ENCODE measurements at places on chromosomes 1 and 21.

- DNase-seq, result peak; percentile 80
Observed at GRCh38 chr1:154736841-154737240, 128.9 kb upstream of the ADAR start.

DNA sequence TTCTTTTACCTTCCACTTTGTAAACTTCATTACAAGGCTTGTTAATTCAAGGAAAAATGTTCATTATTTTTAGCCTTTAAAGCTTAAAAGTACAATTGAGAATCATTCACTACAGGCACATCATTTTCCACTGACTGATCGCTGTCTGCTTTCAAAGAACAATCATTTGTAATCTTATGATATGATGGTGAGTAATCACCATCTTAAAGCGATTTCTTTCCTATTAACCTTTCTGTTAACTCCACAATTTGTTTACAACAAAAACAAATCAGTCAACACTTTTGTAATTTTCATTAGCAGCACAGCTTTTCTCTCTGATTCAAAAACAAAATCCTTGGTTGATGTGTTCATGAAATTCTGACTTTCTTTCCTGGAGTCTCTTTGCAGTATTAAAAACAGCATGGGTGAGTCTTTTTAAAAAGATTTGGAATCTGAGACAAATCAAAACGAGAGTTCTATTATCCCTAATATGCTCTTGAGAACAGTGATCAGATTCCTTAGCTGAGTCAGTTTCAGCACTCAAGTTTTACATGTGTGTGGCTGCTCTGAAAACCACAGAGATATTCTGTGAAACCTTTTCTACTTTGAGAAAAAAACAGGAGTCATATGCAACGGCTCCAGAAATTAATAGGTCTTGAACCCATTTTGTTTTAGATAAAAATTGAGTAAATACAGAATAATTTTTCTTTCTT is 145.8 kb upstream of the TMPRSS15 start:
- DNase-seq, result no peak

DNA sequence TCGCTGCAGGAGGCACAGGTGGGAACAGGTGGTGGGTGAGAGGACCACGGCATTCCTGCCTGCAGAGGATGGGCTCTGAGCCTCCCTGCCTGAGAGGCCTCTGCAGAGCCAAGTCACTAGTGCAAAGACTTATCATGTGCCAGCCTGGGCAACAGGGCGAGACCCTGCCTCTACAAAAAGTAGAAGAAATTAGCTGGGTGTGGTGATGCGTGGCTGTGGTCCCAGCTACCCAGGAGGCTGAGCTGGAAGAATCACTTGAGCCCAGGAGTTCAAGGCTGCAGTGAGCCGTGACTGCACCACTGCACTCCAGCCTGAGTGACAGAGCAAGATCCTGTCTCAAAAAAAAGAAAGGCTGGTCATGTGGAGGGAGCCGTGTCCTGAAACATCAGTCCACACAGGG is 46.4 kb downstream of the PKNOX1 start:
- DNase-seq, result no peak

- DNase-seq, result no peak
Observed at GRCh38 chr1:172144445-172145061, 275.9 kb upstream of the C1orf105 start.

GRCh38 chr21:34054259-34054658 is 19.1 kb upstream of the MRPS6 start:
- no peak for DNase-seq

- peak; percentile 72 for DNase-seq
Observed at GRCh38 chr1:243598433-243598832, 251.6 kb downstream of the AKT3 start.

GRCh38 chr1:194104247-194104844 is 917.9 kb upstream of the B3GALT2 start:
- no peak for DNase-seq

DNA sequence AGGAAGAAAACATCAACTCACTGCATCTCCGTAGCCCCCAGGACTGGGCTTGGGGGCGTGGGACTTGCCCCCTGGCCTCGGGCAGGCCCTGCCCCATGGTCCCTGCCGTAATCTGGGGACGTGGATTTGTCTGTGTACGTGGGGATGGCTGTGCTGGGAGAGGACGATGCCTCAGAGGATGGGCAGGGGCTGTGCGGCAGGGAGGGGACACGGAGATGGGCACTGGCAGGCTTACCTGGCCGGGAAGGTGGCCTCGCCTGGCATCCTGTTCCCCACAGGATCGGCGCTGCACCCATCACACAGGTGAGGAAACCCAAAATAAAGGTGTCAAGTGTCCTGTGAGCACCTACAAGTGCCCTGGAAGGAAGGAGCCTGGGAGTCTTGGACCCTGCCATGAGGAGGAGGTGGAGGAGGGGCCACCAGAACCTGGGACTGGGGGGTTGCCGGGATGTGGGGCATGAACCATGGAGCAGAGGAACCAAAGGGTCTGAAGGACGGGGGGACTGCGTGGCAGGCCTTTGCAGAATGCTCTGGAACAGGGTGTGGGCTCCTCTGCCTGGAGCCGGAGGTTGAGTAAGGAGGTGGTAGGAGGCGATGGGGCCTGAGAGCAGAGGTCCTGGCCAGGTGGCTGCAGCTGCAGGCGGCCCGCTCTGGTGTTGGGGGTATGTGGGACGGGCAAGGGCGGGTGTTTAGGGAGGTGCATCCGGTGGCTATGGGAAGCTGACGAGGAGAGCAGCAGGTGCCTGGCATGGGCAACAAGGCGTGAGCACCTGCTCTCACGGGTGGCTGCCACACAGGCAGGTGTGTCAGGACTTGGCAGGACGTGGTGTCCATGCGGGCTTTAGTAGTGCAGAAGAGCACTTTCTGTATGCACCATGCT is 27.8 kb upstream of the LRRC3 start:
- DNase-seq, result no peak

DNA sequence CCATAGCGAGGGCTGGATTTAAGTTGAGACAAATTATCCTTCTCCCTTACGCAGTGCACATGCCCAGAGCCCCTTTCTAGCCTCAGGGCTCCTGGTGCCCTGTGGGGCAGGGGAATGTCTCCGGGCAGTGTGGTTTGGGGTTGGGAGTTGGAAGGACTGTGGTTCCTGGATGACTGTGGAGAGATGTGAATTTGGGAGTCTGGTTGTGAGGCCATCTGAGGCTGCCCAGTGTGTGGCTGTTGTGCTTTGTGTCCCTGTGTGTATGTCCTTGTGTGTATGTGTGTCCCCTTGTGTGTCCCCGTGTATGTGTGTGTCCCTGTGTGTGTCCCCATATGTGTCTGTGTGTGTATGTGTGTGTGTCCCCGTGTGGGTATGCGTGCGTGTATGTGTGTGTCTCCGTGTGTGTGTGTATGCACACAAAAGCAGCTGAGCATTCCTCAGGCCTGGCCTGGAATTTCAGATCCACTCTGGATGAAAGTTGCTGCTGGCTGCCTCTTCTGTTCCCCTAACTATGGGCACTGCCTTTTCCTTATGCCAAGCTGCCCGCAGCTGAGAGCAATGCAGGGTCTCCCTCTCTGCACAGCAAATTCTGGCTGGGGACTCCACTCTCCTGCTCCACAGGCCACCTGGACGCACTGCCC is 65.4 kb downstream of the UBIAD1 start:
- DNase-seq, result no peak

DNA sequence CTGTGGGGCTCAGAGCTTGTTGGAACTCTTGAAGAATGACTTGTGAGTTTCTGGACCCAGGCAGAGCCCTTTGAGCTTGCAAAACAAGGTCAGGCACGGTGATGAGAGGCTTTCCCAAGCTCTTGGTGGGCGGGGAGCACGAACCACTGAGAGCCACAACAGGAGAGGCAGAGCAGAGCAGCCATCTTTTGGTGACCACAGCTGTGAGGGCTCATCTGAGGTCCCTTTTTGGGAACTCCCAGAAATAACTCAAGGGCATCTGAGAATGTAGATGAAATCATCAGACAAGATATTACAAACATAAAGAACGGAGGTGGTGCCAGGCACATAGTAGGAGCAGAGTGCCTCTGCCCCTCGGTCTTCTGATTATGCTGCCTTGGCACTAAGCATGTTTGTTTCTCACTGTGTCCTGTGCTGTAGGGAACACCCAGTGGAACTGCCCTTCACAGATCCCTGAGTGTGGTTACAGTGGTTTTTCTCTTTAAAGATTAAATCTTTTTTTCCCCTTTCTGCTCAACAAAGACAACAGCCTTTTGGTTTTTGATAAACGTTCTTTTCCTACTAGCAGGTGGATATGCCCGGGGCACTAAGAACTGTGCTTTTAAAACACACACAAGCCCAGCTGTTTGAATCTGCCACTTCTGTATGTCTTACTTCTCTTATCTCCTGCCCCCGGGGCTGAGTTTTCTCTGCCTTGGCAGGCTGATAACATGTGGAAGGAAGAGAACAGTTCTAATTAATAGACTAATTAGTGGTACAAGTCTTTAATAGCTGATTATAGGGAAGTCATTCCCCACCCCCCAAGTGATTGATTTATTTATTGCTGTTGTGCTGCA is 37.7 kb downstream of the CD34 start:
- peak; percentile 73 for DNase-seq

DNA sequence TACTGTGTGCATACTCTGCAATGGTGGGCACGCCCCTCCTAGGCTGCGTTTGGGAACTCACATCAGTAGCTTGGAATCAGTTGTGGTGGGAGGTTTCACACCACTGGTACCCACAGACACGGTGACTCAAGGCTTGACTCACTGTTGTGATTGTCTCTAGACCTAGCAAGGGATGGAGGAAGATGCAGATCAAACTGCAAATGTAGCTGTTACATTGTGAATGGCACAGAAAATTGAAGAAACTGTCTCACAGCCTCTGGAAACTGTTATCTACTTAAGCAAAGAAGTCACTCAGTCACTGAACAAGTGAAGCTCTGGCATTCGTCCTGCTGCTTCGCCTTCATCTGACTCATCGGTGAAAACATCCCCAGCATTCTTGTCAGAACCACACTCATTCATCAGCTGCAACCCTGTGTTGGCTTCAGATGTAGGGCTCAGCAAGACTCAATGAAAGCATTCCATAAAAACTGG is 59.5 kb downstream of the POFUT2 start:
- DNase-seq, result peak; percentile 6

GRCh38 chr1:12174924-12175810 is 8.4 kb downstream of the TNFRSF1B start:
- no peak for DNase-seq

- DNase-seq, result peak; percentile 9
Observed at GRCh38 chr1:22325531-22326371, 125.9 kb upstream of the ZBTB40 start.

GRCh38 chr1:229844675-229845074 is 218.6 kb downstream of the URB2 start:
- no peak for DNase-seq

GRCh38 chr1:9459816-9460407 is 79.4 kb upstream of the SLC25A33 start:
- no peak for DNase-seq

- no peak for DNase-seq
Observed at GRCh38 chr1:183138301-183138700, 47.8 kb upstream of the LAMC2 start.

DNA sequence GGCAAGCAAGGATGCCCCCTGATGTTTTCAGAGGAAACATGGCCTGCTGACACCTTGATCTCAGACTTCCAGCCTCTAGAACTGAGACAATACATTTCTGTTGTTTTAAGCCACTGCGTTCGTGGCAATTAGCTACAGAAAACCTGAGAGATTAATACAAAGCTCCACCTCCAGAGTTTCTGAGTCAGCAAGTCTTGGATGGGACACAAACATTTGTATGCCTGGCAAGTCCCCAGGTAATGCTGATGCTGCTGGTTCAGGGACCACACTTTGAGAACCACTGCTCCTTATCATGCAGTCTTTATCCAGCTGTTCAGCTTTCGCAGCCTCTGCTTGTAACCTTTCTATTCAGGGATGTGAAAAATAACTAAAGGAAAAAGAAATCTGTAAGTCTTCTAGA is 565.7 kb upstream of the PLXNA2 start:
- DNase-seq, result no peak

- no peak for DNase-seq
Observed at GRCh38 chr1:175237389-175237788, 44.8 kb upstream of the KIAA0040 start.

DNA sequence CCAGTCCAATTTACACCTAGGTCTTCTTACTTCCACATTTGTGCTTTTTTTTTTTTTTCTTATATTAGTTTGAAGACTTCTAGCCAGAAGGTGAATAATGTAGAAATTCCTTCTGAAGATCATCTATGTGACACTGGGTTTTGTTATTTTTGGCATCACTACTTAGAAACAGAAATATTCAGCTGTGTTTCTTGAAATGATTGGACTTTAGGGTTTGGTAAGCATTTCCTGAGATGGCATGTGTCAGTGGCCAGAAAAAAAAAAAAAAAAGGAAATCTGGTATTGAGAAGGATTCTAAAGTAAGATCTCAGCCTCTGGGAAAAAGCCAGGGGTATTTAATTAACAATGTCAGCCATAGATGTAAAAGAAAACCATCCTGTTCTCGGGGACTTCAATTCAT is 43.4 kb upstream of the LRRC8C start:
- DNase-seq, result peak; percentile 26

DNA sequence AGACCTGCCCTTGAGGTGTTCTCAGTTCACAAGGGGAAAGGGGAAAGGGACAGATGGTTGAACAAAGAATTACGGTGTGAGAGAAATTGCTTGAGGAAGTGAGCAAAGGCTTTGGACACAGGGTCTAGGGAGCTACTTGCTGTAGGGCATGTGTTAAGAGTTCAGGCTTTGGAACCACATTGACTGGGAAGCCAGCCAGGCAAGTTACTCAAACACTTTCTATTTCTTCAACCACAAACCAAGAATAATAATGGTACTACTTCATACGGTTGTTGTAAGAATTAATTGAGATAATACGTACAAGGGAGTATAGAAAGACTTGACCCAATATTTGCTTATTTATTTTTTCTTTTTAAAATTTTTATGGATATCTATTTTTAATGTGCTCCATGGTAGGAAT is 26.6 kb downstream of the AK4 start:
- peak; percentile 78 for DNase-seq

- DNase-seq, result peak; percentile 93
Observed at GRCh38 chr1:43172527-43172972, 420 bp downstream of the CFAP57 start.

DNA sequence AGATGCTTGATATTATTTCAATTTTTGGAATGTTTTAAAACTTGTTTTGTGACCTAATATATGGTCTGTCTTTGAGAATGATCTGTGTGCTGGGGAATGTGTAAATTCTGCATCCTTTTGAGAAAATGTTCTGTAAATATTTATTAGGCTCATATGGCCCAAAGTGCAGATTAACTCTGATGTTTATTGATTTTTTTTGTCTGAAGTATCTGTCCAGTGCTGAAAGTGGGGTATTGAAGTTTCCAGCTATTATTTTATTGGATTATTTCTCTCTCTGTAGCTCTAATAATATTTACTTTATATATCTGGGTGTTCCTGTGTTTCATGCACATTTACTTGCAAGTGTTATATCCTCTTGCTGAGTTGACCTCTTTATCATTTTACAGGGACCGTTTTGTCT is 1397.2 kb downstream of the PLA2G4A start:
- no peak for DNase-seq

DNA sequence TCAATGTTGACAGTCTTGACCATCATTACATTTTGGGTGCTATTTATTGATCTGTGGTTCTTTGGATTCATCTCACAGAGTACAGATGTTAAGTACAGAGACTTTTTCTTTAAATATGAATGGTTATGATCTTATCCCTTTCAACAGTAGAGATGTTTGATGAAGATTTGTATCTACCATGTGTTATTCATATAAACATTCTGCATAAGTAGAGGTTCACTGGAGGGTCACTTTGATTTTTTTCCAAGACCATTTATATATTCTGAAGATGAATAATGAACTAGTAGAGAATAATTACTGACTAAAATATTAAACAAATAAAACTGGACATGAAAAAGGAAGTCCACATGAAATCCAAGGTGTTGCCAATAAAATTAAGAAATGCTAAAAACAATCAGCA is 28.6 kb upstream of the HUNK start:
- DNase-seq, result no peak

Measured in suppressor macrophage treated with lipopolysaccharide for 1 hour (primary cell).